ENCODE measurements at places on chromosomes 7 and 10. TPM values are rescaled to one million over a fixed set of nuclear protein-coding genes. Genes with fewer than 3 reads are reported as not detected.

DNA sequence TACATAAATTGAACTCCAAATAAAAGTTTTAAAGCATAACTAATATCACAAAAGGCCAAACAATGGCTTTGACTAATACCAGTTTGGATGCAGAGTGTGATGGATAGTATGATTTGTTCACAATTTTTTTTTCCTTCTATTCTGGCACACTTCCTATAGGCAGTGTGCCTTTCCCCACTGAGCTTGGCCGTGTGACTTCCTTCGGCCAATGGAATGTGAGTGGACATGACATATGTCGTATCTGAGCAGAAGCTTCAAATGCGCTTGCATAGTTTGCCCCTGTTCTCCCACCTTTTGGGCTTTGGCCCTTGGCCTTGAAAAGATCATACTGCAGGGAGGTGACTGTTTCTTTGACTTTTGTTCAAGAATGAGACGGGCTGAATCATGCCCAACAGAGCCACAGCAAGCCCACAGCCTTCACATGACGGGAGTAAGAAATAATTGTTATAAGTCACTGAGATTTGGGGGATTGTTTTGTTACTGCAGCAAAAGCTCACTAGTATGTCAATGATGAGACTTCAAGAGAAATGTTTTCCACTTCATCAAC lies 279.9 kb upstream of the NEBL start:
- DNase-seq: no peak

DNA sequence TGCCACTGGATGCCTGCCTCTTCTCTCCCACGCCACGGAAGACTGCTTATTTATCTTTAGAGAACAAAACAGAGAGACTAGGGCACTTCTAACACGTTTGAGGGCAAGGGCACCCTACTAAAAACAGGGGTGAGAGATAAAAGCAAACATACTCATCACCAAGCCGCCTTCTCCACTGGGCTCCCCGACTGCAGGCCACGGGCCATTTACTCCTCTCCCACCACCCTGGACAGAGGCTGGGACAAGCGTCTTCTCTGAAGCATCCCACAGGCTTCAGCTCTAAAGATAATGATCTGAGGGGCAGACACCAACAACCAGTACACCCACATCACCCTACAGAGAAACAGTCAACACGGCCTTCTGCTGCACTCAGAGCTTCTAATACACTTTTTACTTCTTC lies 78.7 kb downstream of the CYTH3 start:
- no peak for DNase-seq

DNA sequence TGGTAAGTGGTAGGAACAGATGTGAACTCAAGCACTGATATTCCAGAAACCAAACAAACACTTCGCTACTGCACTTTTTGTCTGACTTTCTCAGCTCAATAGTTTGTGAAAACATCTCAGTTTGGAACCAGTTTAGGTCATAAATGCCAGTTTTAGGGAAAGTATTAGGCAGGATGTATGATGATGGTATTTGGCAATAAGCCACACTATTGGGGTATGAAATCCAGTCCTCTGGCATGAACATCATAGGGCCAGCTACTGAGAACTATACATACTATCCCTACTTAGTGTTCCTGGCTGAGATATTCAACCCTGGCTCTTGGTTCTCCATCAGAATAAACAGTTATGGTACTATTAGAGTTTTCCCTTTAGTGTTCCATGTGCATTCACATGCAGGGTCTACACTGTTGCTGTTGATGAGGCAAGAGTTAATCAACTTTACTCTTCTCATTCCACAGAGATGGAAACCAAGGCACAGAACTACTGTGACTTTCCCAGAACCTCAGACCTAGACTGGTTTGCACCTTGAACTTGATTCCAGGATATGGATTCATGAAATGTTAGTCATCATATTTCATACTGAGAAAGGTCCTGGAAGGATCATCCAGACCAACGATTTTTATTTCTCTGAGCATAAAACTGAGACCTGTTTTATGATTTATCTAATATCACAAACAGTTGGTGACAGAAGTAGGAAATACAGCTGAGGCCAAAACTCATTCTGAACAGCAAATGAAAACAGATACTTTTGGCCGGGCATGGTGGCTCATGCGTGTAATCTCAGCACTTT lies 20.0 kb upstream of the IFIT2 start:
- no peak for DNase-seq

DNA sequence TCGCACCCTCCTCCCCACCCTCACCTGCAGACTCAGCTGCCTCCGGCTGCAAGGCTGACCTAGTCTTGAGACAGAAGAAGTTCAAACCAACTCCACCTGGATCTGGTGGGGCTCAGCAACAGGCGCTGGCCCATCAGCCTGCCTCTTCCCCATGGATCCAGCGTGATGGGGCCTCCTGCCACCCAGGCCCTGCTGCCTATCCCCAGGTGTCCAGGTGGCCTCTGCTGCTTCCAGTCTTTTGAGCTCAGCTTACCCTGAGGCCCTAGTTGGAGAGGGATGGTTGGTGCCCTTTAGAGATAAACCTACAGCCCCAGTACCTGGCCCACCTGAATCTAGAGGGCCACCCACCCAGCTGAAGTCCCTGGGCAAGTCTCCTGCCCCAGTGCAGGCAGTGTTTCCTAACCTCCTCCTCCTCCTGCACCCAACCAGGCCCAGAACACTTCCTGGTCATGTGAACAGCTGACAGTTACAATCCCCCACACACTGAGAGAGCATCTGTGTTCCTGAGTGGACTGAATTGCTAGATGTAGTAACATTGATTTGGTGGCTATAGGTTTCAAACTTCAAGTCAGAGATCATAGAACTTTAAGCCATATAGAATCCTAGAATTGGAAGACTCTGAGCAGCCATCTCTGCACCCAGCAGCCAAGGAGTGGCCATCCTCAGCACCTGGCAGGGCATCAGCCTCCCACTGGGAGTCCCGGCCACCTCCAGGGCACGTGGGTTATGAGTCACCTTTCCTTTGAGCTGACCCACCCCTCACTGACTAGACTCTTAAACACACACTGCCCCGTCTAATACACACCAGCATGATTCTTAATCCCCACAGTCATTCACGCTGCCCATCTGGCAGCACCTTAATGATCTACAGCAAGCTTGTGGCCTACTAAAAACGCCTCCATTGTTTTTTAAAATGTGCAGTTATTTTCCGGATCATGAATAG lies 51.9 kb downstream of the ALOX5 start:
- DNase-seq: no peak

- DNase-seq: no peak
Observed at GRCh38 chr7:29490094-29490607, 73.5 kb upstream of the PRR15 start.

- no peak for DNase-seq
Observed at GRCh38 chr10:57716884-57717283, 550.8 kb downstream of the IPMK start.

DNA sequence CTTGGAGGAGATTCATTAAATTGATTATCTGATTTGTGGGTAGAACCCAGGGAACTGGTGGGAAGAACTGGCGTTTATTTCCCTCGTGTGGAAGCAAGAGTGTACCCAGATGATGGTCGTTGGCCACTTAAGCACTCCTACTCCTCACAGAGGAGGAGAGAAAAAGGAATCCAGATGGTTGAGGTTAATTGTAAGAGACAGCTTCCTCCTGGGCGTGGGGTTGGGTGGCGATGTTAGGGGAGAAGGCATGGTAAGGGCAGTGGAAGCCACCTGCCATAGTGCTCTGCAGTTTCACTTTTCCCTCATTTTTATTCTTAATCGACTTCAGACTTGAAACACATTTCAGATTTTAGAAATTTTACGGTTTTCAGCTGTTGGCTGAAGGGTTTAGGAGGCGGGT lies 104.1 kb downstream of the DOCK1 start:
- DNase-seq: no peak

- DNase-seq: no peak
Observed at GRCh38 chr10:70827086-70827757, 11.5 kb downstream of the SGPL1 start.

DNA sequence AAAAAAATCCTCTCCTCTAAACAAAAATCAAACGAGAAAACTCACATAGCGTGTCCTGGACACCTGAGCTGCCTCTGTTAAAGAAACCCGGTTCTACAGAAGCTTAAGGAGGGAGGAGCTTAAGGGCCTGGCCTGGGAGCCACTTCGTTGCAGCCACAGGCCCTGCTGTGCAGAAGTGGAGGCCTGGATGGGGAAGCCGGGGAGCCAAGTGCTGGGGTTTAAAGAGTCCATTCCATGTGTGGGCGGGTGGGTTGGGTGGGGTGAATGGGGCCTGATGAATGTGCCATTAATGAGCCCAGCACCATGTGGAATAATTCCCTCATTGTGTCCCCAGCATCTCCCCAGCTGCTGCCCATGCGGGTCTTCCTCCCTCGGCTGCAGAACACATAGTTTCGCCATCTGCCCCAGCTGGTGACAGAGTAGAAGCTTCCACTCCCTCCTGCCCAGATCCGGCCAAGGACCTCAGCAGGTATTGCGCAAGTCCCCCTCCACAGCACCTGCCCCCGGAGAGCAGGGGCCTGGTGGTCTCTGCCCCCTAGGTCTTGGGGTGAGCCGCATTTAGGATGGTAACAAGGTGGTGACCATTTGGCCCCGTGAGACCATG lies 127.8 kb upstream of the BTBD16 start:
- DNase-seq: no peak

Gene WIPF3
- total RNA-seq: 1.7 TPM

Gene LGI1
- 1.6 TPM for total RNA-seq

Gene ZNF467
- total RNA-seq: 6.0 TPM

Gene STRIP2
- total RNA-seq: 0.28 TPM

Gene OR2A25
- total RNA-seq: not detected
